ENCODE measurements at places on chromosomes 12 and 14.

GRCh38 chr14:90999299-90999698, 61.1 kb downstream of the RPS6KA5 start:
- no peak for DNase-seq

GRCh38 chr12:54859502-54859901, 5.2 kb downstream of the MUCL1 start:
- DNase-seq = no peak

DNA sequence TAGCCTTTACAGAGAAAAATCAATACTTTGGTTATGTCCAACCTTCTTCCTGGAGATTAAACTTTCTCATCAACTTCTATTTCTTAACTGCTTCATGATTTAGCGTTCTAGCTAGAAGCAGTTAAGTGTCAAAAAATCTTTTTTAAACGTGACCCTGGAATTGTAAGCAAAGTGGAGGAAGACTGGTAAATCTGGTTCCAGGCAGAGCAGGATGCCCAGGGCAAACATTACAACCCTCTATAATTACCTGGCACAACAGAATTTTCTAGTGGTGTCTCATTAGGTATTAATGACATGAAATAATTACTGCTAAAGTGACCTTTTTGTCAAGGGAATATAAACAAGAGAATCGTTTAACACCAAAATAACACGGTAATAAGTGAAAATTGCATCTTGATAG, 320.8 kb downstream of the MED13L start:
- no peak for DNase-seq

- DNase-seq = no peak
Measured at GRCh38 chr14:58969951-58970751, 218.3 kb upstream of the DAAM1 start.

DNA sequence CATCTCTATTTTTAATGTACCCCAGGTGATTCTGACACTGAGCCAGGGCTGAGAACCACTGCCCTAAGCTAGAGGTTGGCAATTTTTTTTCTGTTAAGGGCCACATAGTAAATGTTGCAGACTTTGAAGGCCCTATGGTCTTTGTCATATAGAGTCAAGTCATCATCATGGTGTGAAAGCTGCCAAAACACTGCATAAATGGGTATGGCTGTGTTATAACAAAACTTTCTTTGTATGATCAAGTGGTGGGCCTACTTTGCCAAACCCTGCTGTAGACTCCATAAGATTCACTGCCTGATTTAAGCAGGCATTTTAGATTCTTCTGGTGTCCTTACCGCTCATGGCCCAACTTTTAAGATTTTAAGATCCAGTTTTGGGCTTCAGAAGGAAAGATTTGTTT, 76.8 kb downstream of the CLMN start:
- DNase-seq = no peak

DNA sequence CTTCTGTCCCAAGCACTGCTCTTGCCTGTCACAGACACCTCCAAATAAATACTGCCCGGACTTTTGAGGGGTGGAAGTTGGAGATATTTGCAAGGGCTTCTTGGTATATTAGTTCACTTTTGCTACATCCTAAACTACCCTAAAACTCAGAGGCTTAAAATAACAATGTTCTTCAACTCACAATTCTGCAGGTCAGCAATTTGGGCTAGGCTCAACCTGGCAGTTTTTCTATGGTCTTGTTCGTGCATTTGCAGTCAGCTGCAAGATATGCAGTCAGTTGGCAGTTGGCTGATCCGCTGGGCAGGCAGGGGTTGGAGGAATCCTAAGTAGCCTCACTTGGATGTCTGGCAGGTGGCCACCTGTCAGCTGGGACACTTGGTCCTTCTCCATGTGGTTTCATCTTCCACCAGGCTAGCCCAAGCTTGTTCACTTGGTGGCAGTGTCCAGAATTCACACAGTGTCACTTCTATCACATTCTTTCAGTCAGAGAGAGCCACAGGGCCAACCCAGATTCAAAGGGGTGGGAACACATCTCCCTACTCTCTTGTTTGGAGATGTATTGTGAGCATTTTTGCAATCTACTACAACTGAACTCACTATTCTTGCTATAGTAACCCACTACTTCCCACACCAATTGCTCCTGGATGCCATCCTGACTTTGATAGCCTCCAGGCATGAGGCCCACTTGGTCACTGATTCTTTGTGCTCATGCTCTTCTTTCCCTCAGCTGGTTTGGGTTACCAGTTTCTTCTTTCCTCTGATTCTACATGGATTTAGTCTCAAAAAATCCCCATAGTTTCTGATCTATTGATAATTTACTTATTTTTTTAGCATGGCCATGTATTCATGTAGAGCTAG, 27.8 kb upstream of the CAPRIN2 start:
- DNase-seq = no peak

DNA sequence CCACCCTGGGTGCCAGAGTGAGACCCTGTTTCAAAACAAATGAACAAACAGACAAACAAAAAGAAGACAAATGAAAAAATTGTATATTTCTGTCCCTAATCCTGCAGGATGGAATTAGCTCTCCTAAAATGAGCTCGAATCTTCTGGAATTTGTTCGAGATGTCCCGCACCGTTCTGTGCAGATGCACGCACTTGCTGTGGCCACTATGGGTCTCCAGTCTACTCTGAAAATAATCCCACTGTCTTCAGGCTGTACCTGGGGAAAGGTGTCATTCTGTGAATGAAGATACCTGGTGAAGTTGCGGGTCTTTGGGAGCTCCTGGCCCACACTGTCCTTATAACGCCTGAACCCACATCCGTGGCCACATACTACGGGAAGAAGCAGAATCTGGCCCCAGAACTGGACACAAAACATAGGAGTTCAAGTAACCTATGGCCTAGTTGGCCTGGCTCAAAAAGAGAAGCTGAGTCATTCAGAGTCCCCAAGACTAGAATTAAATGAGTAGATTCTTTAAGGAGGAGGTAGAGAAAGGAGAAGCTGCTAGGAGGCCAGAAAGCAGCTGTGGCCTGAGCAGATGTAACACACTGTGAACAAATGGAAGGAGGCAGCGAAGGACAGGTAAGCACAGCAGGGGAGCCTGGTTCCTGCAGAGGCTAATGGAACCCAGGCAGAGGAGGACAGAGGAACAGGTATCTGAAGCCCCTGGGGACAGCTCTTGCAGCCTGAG, 108.6 kb downstream of the FOXN3 start:
- DNase-seq = no peak

GRCh38 chr12:64745259-64745807, 13.9 kb downstream of the GNS start:
- no peak for DNase-seq

DNA sequence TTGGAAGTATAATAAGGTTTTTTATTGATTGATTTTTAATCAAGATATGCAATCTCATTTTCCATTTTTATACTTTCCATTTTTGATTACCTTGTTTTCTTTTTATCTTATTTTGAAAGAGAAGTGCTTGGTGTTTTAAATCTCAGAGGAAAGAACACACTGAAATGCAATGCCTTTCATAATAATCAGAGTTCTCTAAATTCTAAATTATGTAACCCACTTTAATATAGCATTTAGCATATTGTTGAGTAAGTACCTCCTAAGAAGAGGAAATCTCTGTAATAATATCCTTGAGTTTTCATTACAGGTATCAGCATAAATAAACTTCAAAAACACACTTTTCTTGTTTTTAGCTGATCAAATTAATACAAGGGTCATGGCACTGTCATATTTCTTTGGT, 96.9 kb downstream of the GTF2A1 start:
- DNase-seq = no peak

GRCh38 chr12:46107591-46107990, 117.2 kb upstream of the SCAF11 start:
- no peak for DNase-seq

DNA sequence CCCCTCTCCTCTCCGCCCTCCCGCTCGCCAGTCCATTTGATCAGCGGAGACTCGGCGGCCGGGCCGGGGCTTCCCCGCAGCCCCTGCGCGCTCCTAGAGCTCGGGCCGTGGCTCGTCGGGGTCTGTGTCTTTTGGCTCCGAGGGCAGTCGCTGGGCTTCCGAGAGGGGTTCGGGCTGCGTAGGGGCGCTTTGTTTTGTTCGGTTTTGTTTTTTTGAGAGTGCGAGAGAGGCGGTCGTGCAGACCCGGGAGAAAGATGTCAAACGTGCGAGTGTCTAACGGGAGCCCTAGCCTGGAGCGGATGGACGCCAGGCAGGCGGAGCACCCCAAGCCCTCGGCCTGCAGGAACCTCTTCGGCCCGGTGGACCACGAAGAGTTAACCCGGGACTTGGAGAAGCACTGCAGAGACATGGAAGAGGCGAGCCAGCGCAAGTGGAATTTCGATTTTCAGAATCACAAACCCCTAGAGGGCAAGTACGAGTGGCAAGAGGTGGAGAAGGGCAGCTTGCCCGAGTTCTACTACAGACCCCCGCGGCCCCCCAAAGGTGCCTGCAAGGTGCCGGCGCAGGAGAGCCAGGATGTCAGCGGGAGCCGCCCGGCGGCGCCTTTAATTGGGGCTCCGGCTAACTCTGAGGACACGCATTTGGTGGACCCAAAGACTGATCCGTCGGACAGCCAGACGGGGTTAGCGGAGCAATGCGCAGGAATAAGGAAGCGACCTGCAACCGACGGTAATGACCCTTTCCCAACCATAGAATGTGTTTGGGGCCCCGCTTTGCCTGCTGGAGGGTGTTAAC, 615 bp downstream of the CDKN1B start:
- DNase-seq = peak; percentile 58

GRCh38 chr12:85182699-85183098, 97.3 kb upstream of the ALX1 start:
- DNase-seq = no peak

GRCh38 chr12:29269706-29270408, 111.1 kb downstream of the ERGIC2 start:
- DNase-seq = no peak

GRCh38 chr12:105485321-105485910, 154.9 kb downstream of the C12orf75 start:
- DNase-seq = no peak

- DNase-seq = no peak
Measured at GRCh38 chr12:24776861-24777260, 172.0 kb downstream of the BCAT1 start.

DNA sequence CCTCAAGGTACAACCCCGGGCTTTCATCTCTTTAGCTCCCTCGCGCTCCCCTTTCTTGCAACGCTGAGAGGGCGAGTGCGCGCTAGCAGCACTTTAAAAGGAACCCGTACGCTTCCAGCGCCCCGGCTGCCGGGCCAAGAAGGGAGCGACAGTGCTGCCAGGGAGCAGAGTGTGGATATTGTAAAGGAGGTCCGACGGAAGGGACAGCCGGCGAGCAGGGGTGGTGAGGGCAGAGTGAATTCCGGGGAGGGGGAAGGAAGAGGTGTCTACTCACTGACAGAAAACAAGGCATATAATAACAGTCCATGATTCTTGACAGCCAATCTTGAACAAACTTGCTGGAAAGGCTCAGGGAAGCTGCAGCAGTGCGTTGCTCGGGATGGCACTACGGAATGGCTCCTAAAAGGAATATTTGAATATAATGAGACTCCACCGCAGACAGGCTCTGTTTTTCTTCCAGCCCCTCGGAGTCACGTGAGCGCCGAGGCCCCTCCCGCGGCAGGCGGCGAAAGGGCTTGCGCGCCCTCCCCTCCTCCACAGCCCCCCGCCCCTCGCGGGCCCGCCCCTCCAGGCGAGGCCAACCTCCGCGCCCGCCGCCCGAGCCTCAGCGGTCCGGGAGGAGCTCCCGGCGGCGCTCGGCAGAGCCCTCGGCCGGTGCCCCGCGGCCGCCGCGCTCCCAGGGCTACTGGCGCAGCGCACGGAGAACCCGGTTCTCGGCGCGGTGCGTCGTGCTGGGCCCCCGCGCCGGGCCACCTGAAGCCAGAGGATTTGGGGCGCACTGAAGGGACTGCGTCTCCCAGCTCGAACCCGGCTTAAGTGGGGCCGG, 3.4 kb downstream of the BMP4 start:
- DNase-seq = no peak

DNA sequence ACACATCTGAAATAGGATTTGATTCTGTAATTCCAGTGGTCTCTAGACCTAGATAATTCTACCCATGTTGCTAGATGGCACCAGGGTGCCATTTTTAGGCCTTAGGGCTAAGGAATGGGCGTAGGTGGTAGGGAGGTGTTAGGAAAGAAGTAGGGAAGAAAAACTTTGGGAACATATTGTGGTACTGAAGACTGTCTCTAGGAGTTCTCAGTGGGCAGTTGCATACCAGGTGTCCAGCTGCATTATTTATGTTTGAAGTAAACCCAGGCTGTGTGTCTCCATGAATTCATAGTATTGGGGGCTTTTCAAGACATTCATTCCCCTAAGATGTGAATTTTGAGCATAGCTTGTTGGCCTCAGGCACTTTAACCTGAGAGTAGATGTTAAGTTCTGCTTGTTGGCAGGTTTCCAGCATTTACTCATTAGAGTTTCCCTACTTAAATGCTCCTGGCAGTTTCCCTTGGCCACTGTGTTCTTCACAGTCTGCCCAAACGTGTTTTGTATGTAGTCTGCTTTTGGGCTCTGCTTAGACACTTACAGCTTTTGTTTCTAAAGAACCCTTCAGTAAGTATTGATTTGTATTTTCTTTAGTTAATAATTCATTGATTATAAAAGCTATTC, 31.5 kb upstream of the CCT2 start:
- DNase-seq = no peak

All from activated CD4-positive, CD25-positive, alpha-beta regulatory T cell treated with anti-CD3 and anti-CD28 coated beads, Interleukin-2, amount 50 U/mL, for 72 hours (primary cell).